Activated CD4-positive, alpha-beta T cell treated with anti-CD3 and anti-CD28 coated beads, Interleukin-2, amount 50 U/mL, for 24 hours (primary cell): ENCODE measurements at places on chromosomes 5 and 9.

DNA sequence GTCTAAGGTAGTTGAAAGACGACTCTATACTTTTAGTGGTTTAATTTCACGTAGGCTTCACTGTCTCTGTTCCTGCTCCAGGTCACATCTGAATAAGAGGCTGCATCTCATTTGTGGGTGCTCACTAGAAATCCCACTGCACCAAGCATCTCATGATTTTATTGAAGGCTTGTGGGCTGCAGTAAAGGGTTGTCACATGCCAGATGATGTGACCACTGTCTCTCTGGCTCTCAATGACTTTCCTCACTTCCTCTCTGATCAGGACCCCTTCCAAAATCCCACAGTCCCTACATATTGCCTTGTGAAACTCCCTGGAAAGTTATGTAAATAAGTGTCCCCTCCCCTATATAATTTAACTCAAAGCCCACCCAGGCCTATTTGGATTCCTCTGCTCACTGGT, 8.9 kb upstream of the ZCCHC10 start:
- DNase-seq = no peak

- DNase-seq = no peak
These were observed 124.8 kb downstream of the MVB12B start for GRCh38 chr9:126451316-126451885.

- no peak for DNase-seq
These were observed 329.2 kb downstream of the EBF1 start for GRCh38 chr5:158770506-158770905.

DNA sequence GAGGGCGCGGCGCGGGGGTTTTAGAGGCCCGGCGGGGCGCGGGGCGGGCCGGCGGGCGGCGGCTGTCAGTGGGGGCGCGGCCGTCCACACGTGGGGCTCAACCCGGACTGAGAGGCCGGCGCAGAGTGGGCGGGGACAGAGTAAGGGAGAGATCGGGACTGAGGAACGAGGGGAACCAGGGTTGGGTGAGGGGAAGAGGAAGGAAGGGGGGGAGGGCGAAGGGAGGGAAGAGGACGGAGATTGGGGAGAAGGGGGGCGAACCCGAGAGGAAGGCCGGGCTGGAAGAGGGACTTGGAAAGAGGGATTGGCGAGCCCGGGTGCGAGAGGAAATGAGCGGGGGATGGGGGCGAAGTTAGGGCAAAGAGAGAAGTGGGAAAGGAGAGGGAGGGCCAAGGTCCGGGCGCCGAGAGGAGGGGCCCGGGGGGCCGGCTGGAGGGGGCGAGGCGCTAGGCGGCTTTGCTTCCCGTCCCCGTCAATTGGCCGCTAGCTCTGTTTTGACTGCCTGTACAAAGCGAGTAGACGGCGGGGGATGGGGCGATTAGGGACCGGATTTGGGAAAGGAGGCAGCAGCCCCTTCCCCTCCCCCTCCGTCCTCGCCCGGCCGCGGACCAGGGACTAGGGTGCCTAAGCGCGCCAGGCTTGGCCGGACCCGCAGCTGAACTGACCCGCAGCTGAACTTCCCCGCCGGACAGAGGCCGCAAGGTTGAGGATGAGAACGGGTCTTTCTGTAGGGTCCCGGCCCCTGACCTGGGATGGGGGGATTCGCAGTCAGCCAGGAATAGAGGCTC, 399 bp upstream of the FBN2 start:
- no peak for DNase-seq

- DNase-seq = no peak
These were observed 865.4 kb upstream of the ACO1 start for GRCh38 chr9:31519011-31519410.

DNA sequence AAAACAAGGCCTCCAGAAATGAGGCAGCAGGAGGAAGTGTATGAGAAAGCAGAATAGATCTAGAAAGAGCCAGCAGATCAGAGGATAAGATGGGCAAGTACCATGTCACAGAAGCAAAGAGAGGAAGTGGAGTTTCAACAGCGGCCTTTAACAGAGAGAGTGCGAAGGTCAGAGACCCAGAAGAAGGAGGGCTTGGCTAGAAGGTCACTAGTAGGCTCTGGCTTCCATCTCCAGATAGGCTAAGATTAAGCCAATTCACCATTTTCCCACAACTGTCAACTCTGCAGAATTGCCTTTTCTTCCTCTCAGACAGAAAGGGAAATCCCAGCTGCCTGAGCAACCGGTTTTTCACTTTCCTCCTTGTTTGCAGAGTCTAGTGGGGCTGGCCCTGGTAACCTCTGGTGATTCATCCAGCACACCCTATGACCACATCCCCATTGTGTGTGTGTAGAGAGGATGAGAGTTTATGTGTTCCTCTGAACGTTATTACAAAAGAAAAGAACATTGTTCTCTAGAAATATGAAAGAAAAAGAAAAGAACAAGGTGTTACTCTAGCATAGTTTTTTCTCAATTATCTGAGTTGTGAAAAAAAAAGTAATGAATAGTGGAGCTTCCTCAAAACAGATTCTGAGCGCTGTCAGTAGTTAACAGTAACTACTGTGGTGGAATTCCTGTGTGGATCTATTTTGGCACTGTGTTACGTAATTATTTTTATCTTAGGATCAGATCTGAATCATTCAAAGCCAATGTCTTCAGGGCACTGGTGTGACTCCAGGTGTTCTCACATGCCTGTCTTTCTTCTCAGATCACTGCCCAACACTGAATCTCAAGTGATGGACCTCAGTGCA, 220.4 kb downstream of the ARRDC3 start:
- peak; percentile 65 for DNase-seq

DNA sequence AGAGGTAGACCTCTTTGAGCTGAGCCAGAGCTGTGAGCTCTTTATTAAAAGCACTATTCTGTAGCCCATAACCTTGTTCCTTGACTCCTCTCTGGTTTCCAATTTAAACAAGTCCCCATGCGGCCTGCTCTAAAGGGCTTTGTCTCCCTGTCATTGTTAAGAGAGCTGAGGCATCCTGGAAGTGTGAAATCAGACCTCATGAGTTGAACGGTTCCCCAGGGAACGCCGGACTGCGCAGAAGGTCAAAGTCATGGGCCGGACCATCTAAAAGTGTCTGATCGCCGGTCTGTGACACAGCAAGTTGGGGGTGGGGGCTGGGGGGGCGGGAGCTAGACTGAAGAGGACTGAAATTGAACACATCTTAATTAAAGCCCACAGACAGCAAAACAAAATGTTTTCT, 265.8 kb downstream of the SLF1 start:
- DNase-seq = no peak
